ENCODE measurements at places on chromosomes 6 and 20. TPM values are rescaled to one million over a fixed set of nuclear protein-coding genes. Genes with fewer than 3 reads are reported as not detected.

Gene TDRD6
- not detected for total RNA-seq

- no peak for DNase-seq
Measured at GRCh38 chr6:153074761-153075160, 56.3 kb downstream of the RGS17 start.

Gene STX11
- 29.2 TPM for total RNA-seq

Gene APOM
- 3.3 TPM for total RNA-seq

Gene UBR2
- 26.2 TPM for total RNA-seq

Gene SPATS1
- total RNA-seq, result not detected

DNA sequence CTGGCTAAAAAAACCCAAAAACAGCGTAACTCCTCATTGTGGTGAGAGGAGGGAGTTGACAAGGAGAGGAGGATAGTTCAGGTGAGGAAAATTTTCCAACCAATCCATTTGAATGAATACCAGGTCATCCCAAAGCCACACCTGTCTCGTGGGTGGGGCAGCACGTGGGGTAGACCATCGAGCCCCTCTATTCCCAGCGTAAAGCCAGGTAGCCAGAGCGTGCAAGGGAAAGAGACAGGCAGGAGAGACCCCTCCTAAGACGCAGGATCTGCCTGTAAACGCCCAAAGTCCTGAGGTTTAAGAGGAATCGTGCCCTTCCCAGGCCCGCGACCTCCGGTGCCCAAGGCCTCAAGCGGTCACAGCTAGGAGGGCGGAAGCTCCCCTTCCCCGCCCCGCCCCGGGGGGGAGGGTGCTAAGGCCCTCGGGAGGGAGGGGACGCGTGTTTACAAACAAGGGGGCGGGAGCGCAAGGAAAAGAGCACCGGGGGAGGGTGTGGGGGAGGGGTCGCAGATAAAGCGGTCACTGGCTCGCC, 712 bp downstream of the RXRB start:
- no peak for DNase-seq

GRCh38 chr20:51492167-51493092, 50.1 kb downstream of the NFATC2 start:
- DNase-seq, result no peak

DNA sequence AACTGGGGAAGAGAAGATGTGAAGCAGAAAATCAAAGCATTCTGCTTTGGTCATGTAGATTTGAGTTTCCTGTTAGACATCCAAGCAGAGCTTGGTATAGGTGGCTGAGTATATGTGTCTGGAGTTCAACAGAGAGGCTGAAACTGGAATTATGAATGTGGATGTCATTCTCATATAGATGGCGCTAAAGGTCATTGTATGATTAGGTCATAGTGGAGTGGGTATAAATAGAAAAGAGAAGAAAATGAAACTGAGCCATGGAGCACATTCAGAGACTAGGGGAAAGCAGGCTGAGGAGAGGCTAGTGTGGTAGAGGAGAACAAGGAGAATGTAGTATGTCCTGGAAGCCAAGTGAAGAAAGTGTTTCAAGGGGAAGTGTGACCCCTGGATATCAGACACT, 295.6 kb upstream of the PLN start:
- DNase-seq, result no peak

Gene OR2J3
- total RNA-seq, result not detected

Gene EIF6
- 207 TPM for total RNA-seq

Gene TMEM217
- 4.2 TPM for total RNA-seq

Gene FNDC1
- total RNA-seq, result 0.04 TPM

Gene CCN6
- total RNA-seq, result not detected

DNA sequence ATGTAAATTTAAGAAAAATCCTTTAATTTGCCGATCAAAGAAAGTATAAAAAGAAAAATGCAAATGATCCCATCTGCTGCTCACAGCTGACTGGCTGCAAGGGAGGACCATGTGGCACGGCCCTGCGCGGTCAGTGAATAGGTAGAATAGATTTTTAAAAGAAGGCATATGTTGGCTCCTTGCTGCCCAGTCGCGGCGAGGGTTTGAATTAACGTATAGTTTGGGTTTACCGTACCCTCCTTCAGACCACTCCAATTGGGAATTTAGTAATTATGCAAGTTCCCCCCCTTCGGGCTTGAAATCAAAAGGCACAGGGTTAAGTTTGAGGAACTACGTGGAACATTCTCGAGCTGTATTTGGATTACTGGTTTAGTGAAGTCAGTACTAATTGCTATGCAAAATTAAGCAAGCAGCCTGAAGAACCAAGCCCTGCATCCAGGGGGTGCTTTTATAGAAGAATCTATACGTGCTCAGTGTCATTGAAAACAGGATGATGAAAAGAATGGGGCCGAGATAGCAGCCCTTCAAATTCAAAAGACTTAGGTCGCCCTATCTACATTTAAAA, 1.1 kb upstream of the BEND3 start:
- DNase-seq, result no peak

- DNase-seq, result no peak
Measured at GRCh38 chr20:62550087-62550632, 74.4 kb upstream of the GATA5 start.

Gene SIRPA
- 0.53 TPM for total RNA-seq

GRCh38 chr6:108564178-108564577, 3.5 kb downstream of the FOXO3 start:
- DNase-seq, result no peak

Gene JPH2
- not detected for total RNA-seq

DNA sequence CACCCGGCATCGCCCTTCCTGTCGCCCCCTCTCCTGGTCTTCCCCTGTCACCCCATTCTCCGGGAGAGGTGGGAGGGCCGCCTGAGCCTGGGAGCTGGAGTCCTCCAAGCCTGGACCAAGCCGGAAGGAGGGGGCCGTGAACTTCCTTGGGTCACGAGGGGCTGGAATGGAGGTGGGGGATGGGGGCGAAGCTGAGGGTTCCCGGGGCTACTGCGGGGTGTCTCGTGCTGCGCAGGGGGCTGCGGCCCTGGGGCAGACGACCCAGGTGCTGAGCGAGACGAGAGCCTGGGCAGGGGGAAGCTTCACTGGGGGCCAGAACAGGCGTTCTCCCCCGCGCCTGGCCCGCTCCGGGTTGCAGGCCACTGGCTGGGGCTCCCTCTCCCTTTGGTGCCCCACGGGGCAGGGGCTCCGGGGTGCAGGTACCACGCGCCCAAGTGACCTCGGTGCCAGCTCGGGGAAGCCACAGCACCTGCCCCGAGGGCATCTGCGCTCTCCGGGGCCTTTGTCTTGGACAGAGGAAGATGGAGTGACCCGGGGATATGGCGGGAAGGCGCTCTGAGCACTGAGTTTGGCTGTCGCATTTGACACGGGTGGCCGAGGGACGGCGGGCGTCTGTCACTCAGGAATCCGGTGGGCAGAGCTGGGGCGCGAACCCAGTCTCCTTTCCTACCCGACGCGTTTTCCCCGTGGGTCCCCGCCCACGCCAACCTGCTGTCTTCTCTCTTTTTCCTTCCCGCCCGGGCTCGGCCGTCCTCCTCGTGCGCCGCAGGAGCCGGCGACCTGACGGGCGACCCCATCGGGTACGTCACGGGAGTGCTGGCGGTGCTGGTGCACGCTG, 1.2 kb downstream of the SLC35D3 start:
- DNase-seq, result no peak

- peak; percentile 62 for DNase-seq
Measured at GRCh38 chr6:98946879-98947410, 801 bp downstream of the FBXL4 start.

Measured in CD8-positive, alpha-beta memory T cell (primary cell).